Endodermal cell (in vitro differentiated cells): ENCODE measurements at places on chromosomes 11 and 22. TPM values are rescaled to one million over a fixed set of nuclear protein-coding genes. Genes with fewer than 3 reads are reported as not detected.
A peak's percentile ranks its signal among the peaks of the same experiment; 100 is the strongest.

DNA sequence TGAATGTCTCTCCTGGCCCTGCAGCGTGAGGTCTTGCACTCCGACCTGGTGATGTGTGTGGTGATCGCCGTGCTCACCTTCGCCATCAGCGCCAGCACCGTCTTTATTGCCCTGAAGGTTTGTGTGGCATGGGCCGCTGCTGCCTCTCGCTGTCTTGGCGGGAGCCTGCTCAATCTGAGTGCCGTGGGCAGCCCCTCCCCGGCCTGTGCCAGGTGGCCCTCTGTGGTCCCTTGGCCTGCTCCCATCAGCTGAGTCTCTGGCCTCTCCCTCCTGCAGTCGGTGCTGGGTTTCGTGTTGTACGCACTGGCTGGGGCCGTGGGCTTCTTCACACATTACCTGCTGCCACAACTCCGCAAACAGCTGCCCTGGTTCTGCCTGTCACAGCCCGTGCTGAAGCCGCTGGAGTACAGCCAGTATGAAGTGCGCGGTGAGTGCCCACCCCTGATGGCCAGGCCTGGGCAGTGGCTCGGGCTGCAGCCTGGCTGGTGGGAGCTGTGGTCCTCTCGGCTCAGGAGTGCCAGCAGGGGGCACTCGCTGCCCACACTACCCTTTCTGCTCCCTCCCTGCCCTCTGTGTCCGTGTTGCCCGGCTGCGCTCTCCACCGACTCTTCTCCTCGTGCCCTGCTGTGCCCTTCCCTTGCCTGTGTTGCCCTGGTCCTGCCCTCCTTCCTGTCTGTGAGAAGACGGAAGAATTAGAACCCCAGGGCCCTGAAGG lies 10.2 kb downstream of the PCNX3 start:
- peak; percentile 81 for DNase-seq

- no peak for DNase-seq
Measured at GRCh38 chr11:113106507-113106906, 145.3 kb downstream of the NCAM1 start.

GRCh38 chr11:86511086-86511551 lies 136.4 kb downstream of the CCDC81 start:
- no peak for DNase-seq

GRCh38 chr22:43226377-43227238 lies 39.7 kb upstream of the TTLL12 start:
- peak; percentile 94 for DNase-seq

DNA sequence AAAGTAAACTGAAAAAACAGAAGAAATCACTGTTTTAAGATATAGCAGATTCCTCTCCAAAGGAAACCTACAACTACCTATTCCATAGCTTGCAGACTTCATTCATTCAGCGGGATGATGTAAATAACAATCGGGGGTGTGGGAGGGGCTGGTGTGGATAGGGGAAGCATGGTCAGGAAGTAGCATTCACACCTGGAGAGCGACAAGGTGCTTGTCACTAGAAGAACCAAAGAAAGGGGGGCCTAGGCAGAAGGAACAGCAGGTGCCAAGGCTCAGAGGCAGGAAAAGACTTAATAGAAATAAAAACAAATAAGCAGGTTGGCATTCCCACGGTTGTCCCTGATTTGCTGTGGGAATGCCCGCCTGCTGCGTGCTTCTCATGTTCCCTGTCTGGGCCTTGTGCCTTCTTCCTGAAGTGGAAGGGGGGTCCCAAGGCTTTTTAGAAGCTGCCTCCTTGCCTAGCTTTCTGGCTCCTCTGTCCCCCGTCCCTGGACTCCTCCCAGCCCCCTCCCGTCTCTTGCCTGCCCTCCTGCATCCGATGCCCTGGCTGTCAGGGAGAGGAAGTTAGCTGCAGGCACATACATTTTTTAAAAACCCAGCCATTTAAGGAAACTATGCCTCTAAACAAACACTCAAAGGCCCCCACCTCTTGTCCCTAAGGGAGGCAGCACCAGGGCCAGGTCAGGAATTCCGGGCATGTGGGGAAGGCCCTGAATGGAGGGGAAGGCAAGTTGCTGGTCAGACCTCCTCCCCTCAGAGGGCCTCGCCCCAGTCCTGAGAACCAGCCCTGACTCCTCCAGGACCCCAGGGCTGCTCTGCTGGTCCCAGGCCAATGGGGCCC lies 54.7 kb upstream of the PRDM11 start:
- peak; percentile 90 for DNase-seq

DNA sequence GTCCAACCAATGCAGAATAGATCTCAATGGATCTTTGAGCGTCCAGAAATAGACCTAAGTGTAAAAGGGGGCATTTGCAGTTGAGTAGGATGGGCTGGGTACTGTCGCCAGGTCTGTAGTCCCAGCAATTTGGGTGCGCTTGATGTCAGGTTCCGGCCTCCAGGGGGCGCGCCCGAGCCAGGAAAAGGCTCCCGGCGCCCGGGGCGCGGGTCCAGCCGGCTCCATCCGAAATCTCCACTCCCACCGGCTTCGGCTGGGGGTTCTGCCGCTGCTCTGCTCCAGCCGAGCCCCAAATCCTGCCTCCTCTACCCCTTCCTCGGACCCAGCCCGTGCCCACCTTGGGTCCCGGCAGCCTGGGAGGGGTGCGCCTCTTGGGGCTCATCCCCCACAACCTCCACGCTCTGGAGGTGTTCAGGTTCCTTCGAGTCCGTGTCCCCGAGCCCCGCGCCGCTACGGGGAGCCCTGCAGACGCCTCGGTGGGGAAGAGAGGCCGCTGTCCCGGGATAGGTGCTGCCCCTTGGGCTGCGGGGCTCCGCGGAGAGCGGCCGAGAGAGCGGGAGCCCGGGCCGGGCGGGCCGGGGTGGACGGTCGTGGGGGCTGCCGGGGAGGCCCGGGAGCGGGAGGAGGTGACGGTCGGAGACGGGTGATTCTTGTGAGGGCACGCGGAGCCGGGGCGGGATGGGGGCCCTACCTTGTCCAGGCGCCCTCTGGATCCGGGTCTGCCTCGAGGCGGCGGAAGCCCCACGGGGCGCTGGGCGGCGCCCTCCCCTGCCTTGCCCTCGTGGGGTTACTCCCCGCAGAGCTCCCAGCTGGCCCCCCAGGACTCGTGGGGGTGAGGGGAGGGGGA lies 13.0 kb upstream of the CYB5R3 start:
- peak; percentile 96 for DNase-seq

DNA sequence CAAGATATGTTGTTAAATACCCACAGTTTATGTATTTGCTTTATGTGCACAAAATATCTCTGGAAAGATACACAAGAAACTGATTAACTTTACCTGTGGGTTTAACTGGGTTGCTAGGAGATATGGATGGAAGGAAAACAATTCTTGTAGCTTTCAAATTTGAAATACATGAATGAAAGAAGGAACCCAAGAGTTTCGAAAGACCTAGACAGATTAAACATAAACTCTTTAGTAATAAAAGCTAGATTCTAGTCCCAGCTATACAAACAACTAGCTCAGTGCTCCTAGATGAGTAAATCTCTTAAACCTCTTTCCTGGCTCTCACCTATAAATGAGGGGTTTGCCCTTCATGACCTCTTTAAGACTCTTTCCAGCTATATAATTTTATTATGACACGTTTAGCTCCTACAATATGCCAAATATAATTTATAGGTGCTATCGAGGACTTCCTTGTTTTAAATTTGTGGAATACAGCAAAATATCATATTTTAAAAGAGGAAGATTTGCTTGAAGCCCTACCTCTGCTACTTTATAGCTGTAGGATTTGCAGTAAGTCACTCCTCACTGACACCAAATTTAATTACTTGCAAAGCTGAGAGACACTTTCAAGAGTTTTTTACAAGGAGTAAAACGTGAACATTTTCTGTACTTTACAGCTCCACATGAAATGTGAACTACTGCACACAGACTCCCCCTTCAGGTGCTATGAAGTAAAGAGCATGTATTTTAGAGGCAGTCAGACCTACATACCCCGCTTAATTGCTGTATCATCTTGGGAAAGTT lies 50.7 kb downstream of the RRAS2 start:
- DNase-seq = no peak

DNA sequence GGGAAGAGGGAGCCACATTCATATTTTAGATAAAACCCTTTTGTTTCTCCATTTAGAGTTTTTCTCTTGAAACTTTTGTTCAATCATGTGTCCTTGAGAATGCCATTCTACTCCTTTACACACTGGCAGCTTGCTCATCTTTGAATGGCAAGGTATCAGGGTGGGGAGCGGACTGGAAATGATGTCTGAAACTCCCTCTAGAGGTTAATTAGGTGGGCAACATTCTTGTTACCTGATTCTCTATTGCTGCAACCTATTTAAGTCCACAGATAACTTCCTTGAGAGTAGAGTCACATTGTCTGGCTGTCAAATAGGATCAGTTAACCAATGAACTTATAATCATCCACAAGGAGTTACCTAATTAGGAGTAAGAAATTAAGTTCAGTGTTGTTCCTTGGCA lies 533.6 kb upstream of the API5 start:
- DNase-seq = peak; percentile 53

GRCh38 chr11:2890466-2891294 lies 5.1 kb upstream of the CDKN1C start:
- no peak for DNase-seq

GRCh38 chr11:125347261-125347585 lies 148.8 kb downstream of the FEZ1 start:
- DNase-seq = no peak

DNA sequence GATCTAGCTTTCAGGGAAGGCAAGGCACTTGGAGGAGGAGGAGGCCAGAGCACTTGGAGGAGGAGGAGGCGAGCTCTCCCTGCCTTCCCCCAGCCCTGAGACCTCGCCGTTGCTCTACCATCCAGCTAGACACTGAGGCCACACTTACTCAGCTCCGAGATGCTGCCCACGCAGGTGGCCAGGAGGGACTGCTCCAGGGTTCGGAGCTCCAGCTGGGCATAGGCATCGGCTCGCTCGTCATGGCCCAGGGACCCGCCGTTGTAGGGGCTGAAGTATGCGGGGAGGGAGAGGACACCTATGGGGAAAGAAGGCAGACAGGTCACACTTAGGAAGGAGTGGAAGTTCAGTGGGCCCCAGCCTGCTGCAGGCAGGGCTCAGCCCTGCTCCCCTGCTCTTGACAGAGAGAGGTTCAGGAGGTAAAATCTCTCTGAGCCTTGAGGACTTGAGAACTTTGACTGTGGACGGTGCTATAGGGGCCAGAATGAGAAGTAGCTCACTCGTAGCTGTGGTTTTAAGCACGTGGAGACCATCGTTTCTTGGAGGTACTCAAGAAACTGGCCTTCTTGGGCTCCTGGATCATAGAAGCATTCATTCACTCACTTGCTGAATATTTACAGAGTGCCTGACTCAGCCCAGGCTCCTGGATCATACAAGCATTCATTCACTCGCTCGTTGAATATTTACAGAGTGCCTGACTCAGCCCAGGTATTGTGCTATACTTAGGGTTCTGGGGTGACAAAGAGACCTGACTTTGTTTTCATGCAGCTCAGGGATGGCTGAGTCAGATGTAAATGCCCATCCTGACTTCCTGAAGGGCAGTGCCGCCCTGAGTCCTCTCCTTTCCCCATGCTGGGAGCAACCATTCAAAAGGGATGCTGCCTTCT lies 99.2 kb downstream of the NAT10 start:
- no peak for DNase-seq

GRCh38 chr11:27934830-27935145 lies 173.2 kb downstream of the KIF18A start:
- DNase-seq = no peak

GRCh38 chr11:128412847-128413791 lies 174.2 kb downstream of the ETS1 start:
- no peak for DNase-seq

- DNase-seq = no peak
Measured at GRCh38 chr11:82038154-82038553, 695.5 kb downstream of the FAM181B start.

Gene CHRM1
- not detected in 2 replicates for total RNA-seq

Gene ADM2
- 4.0 and 4.6 TPM in 2 replicates for total RNA-seq

Gene RIMBP3B
- total RNA-seq = 0.27 to 0.55 TPM in 2 of 3 replicates, not detected in the other

Gene GGTLC2
- total RNA-seq = not detected in 3 replicates

Gene P2RY6
- 0.31 TPM in 1 of 3 replicates, not detected in the others for total RNA-seq

Gene UCP3
- total RNA-seq = 1.3 and 3.5 TPM in 2 replicates

Gene TMPRSS5
- 1.2 to 2.1 TPM (median 1.5 TPM) in 3 replicates for total RNA-seq

Gene GLYAT
- not detected in 3 replicates for total RNA-seq

Gene MMP27
- total RNA-seq = not detected in 2 replicates

Gene CCDC188
- total RNA-seq = not detected in 3 replicates

Gene CLDN5
- 0.65 to 0.84 TPM (median 0.66 TPM) in 3 replicates for total RNA-seq
